ENCODE measurements at places on chromosomes 7 and 10.

GRCh38 chr7:108211382-108212201 lies 81.4 kb upstream of the LAMB4 start:
- DNase-seq, result no peak

GRCh38 chr7:117582219-117582704 lies 102.4 kb downstream of the CFTR start:
- DNase-seq, result no peak

GRCh38 chr10:98168147-98168546 lies 33.7 kb downstream of the R3HCC1L start:
- no peak for DNase-seq

- DNase-seq, result no peak
Observed at GRCh38 chr7:95011995-95012394, 104.6 kb downstream of the PPP1R9A start.

DNA sequence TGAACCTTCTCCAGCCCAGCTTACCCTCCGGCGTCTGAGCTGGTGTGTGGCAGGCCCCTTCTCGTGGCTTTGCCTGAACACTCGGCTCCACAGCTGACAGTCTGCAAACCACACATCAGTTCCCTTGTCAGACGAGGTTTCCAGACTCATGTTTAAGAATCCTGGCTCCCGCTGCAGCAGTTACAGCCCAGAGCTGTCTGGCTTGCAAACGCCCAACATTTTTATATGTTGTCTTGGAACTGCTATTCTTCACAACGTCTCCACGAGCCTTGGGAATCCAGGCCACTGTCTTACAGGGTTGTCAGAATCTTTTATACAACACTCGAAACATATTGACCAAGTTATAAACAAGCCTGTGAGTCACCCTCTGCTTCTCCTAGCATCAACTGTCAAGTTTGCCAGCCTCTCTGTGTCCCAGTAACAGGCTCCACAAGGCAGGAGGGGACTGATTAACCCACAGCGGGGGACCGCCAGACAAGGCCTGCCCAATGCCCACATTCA lies 68.1 kb downstream of the TNS3 start:
- DNase-seq, result no peak

GRCh38 chr10:118108194-118109026 lies 61.7 kb upstream of the RAB11FIP2 start:
- no peak for DNase-seq

- DNase-seq, result no peak
Observed at GRCh38 chr10:20893297-20893696, 3.8 kb downstream of the NEBL start.

- no peak for DNase-seq
Observed at GRCh38 chr7:127858091-127858914, 172.9 kb downstream of the LRRC4 start.

GRCh38 chr10:22681783-22682183 lies 32.6 kb downstream of the PIP4K2A start:
- no peak for DNase-seq

GRCh38 chr10:85400981-85401695 lies 965.5 kb downstream of the GRID1 start:
- DNase-seq, result no peak

- no peak for DNase-seq
Observed at GRCh38 chr7:35700333-35700732, 5.4 kb upstream of the HERPUD2 start.

DNA sequence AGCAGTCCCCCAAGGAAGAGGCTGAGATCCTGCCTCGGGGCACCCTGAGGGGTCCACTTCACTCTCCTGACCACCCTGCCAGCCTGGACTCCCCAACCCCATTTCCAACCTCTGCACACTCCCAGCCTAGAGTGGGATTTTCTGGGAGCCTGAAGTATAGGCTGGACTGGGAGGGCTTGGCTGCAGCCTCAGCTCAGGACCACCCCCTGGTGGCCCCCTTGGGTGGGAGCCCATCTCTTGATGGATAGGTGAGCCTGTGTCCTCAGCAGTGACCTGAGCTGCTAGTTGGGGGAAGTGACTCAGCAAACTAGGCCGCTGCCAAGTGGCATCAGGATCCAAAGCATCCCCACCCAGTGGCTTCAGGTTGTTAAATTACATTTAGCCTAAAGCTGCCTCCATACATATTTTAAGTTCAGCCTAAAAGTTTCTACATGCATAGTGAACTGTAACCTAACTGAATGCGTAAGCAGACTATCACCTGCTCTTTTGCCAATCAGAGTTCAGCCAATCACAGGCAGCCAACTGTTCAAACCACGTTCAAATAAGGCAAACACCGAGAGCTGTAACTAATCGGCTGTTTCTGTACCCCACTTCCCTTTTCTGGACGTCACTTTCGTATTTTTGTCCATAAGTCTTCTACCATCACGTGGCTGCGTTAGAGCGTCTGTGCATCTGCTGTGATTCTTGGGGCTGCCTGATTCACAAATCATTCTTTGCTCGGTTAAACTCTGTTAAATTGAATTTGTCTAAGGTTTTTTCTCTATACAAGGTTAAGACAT lies 144.0 kb downstream of the PLPP4 start:
- DNase-seq, result no peak

- no peak for DNase-seq
Observed at GRCh38 chr10:50613150-50613549, 10.6 kb downstream of the SGMS1 start.

DNA sequence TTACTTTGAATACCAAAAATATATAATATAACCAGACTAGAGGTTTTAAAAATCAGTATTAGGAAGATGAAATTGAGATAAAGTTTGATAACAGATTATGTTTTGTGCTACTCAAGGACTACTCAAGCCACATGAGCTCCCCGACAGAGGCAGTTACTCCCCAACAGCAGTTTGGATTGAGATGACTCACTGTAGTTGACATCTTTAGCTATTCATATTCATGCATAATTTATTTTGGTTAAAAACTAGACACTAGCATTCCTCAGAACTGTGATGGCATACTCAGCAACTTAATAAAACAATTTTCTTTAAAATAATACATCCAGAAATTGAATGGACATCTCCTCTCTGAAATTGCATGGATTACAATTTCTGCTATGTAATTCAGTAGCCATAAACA lies 19.6 kb downstream of the PCLO start:
- DNase-seq, result no peak

- DNase-seq, result no peak
Observed at GRCh38 chr10:76717141-76717540, 920.5 kb downstream of the KCNMA1 start.

DNA sequence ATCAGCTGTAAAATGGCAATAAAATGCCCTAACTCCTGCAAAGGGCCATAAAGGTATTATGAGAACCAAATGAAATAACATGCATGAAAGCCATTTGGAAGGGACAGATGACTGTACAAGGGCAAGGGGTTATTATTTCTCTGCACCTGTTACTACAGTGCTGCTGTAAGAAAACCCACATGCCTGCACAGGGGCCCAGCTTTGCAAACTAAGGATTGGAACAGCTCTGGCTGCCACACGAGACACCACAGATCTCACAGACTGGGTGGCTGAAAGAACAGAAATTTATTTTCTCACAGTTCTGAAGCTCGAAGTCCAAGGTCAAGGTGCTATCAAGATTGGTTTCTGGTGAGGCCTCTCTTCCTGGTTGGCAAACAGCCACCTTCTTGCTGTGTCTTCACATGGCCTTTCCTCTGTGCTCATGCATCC lies 409.0 kb upstream of the NRP1 start:
- DNase-seq, result no peak

DNA sequence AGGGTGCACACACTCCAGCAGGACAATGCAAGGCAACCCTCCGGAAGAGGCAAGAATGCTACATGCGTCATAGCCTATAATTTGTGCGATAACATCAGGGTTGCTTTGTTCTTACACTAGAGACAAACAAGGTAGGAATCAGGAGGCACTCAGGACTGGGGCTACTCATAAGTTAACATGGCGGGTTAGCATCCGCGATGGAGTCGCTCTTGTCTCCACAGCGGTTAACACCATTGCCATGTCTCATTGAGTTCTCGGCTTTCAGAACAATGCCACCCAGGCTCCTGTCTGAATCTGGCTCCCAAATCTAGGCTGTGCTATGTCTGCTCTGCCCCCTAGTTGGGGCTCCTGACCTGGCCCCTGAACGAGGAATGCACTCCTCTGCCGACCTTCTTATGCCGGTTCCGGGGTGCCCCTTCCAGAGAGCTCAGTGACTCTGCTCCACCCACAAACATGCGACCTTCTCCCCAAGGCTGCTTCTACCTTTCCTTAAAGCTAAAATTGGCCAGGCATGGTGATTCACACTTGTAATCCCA lies 24.9 kb upstream of the SLF2 start:
- no peak for DNase-seq

GRCh38 chr10:84427903-84428650 lies 99.7 kb downstream of the CCSER2 start:
- no peak for DNase-seq

GRCh38 chr10:27717861-27718260 lies 27.8 kb downstream of the MKX start:
- no peak for DNase-seq

DNA sequence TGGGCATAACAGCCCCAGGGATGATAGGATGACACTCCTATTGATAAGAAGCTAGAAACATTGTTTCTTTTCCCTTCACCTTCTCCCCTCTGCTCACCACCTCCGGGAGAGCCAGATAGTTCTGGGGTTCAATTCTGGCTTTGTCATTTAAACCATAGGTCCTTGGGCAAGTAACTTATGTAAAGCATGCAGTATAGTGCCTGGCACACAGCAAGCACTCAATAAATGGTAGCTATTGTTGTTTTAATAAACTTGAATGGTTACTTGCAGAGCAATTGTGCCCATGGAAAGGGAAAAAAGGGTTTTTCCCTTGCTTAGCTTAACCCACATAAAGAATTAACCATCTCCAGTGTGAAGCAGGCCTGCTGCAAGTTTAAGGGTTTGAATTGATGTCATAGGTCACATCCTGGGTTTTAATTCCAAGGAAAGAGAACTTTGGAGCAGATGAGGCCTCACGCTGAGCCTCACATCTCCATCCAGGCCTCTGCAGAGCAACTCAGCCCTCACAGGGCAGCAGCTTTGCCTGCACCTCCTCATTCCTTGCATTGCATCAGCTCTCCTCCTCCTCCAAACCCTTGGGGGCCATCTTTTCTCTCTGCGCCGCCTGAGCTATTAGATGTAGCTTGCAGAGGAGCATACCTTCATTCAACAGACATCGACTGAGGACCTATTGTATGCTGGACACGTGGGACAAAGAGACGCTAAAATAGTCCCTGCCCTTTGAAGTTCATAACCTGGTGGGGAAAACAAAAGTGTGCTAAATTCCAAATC lies 22.9 kb downstream of the ZNF775 start:
- no peak for DNase-seq

DNA sequence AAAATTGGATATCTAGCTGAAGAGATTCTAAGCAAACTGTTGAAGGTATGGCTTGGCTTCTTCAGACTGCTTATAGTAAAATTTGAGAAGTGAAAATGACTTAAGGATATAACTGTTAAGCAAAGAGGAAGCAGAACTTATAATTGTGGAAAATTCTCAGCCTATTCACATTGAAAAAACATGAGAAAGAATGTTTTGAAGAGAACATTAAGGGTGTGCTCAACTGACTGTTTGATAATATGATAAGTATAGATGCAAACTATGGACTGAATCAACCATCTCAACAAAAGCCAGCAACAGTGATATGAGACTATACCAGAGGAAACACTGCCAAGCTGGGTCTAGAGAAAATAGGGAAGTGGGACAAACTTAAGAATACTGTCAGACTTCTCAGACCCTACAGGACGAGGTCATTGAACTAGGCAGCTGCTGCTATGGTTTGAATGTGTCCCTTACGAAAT lies 133.1 kb upstream of the PPP1R3A start:
- no peak for DNase-seq

DNA sequence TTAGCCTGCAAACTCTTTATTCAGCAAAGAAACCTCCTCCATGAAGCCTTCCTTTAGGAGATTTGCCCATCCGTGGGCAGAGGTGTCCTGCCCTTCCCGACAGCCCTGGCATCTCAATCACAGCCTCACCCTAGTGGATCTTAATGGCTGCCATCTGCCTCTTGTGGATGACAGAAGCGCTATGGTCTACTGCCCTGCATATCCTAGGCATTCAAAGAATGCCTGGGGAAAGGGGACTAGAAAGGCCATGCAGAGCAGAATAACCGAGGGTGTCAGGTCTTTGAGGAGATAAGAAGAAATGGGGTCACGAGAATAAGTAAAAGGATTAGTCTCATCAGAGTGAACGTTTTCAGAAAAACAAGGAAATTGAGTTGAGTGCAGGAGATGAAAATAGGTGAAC lies 57.7 kb upstream of the SPOCK2 start:
- no peak for DNase-seq

DNA sequence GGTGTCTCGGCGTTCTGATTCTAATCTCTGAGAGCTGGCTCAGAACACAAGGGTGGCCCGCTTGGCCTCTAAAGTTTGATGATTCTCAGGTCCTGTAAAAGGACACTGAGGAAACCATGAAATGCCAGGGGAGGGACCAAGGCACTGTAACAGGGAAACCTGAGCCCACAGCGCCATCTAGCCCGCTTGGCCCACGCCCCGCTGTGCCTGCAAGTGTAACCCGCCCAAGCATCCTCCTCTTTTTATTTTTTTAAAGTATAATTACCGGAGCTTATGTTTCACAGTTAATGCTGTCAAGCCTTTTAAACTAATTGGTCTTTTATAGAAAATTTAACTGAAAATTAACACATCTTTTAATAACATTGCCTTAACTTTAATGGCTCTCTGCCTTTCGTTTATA lies 734.7 kb downstream of the KCNMA1 start:
- DNase-seq, result no peak

DNA sequence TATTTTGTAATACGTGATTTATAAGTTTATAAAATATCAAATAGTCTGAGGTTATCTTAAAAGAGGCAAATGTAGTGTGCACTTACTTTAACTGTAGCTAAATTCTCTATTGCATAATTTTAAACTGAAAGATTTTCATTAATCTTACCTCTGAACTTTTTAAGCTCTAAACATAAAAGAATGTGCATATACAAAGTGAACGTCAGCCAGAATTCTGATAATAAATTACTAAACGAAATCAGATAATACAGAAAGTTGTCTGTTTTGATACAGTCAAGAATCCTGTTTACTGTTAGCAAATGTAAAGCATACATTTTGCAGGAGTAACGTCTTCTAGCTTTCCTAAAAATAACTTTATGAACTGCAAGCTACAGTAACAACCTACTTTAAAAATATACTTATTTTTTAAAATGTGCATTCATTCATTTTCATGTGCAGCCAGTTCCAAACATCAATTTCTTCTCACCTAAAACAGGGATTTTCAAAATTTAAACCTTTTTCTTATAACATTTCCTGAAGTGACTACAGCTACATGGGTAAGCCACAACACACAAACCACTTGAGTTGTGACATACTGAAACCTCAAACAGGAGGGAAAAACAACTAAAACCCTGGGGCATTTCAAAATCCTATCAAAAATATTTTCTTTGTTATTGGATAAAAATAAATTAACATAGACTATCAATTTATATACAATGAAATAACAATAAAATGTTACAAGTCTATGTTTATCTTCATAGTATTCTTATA lies 92.7 kb downstream of the RNLS start:
- DNase-seq, result no peak

DNA sequence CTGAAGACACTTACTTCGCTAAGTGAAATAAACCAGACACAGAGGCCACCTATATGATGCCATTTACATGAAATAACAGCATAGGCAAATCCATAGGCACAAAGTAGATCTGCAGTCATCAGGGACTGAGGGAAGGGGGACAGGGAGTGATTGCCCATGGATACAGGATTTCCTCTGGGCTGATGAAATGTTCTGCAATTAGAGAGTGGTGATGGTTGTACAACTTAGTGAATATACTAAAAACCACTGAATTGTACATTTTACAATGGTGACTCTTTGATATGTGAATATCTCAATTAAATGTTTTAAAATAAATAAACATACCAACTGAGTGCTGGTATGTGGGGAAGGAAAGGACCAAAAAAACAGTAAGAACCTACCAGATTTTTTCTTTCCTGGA lies 20.4 kb downstream of the PPA1 start:
- DNase-seq, result no peak

GRCh38 chr10:112330607-112331160 lies 43.2 kb upstream of the ACSL5 start:
- DNase-seq, result no peak

Measured in stimulated activated CD8-positive, alpha-beta memory T cell treated with anti-CD3 and anti-CD28 coated beads, Interleukin-15, amount 100 ng/mL, for 24 hours (primary cell).